ENCODE measurements at places on chromosomes 7 and 10. TPM values are rescaled to one million over a fixed set of nuclear protein-coding genes. Genes with fewer than 3 reads are reported as not detected.

DBNL gene
- 31.2 TPM for total RNA-seq

SLC26A5 gene
- not detected for total RNA-seq

CLRN3 gene
- total RNA-seq = not detected

ANKRD30A gene
- not detected for total RNA-seq

- peak; percentile 58 for DNase-seq
Observed at GRCh38 chr10:29643771-29644501, 9.2 kb upstream of the SVIL start.

DNA sequence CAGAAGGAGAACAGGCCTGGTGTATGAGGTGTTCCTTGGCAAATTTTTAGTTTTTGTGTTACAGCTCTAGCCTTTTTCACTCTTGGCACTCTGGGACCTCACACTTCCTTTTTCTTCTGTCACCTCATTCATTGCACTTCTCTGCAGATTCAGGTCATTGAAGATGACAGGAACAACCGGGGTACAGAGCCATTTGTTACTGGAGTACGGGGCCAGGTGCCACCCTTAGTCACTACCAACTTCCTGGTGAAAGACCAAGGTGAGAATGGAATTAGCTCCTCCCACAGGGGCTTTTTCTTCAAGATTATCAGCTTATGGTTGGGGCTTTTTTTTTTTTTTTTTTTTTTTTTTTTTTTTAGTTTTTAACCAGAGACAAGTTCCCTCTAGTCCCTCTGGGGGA, 18.5 kb upstream of the CHCHD1 start:
- no peak for DNase-seq

DNA sequence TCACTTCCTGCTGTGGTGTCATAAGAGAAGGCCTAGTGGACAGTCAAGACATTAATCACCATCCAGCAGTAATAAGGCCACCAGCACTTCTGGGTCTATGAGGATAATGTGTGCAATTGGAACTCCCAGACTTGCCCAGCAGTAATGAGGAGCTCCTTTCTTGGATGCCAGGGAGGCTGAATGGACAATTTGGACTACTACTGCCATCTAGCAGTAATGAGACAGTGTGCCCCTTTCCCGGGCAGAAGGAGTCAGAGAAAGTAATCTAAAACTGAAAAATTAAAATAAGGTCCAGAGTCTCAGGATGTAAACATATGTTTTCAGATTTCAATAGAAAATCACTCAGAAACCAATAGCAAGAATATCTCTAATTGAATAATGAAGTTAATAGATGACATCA, 400.4 kb downstream of the CDC14C start:
- DNase-seq = no peak

- DNase-seq = peak; percentile 56
Observed at GRCh38 chr10:68598978-68599770, 39.0 kb downstream of the TET1 start.
